Stimulated activated CD4-positive, alpha-beta T cell treated with anti-CD3 and anti-CD28 coated beads, Interleukin-1b, Interleukin-23, amount 100 ng/mL, for 1 hour (primary cell): ENCODE measurements at places on chromosomes 7 and 10.

DNA sequence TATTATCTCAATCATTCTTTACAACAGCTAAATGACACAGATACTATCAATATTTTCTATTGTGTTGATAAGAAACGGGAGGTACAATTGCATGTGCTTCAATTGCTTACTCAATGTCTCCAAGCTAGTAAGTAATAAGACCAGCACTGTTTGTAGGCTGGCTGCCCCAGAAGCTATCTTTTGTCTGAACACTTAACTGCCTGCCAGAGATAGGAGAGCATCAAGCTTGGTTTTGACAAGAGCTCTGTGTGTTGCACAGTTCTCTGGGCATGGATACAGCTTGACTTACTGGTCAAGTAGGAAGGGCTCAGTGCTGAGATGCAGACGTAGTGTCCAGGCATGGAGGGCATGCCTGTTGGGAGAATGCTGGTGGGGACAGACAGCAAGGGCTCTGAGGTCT is 26.3 kb upstream of the CAPZA2 start:
- DNase-seq, result no peak

DNA sequence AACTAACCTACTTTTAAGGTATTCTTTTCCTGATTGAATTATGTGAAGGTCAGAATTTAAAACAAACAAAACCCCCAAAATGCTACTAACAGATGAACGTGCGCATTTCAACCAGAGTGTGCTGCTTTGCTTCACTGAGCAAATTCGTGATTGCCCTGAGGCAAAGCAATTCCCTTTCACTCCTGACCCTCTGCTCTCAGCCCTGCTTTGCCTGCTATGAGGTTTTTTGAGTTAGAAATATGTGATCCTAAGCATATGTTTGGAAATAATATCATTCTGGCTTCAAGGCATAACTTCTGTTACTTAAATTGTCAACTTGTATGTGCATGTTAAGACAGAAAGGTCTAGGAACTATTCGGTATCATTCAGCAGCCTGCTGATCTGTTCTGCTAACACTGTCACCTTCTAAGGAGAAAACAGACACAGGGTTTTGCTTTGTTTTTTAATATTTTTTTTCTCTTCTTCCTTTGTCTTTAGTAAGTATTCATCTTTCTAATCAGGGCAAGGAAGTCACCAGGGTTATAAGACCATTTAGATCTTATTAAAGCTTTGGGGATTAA is 124.2 kb downstream of the GNAT3 start:
- no peak for DNase-seq

DNA sequence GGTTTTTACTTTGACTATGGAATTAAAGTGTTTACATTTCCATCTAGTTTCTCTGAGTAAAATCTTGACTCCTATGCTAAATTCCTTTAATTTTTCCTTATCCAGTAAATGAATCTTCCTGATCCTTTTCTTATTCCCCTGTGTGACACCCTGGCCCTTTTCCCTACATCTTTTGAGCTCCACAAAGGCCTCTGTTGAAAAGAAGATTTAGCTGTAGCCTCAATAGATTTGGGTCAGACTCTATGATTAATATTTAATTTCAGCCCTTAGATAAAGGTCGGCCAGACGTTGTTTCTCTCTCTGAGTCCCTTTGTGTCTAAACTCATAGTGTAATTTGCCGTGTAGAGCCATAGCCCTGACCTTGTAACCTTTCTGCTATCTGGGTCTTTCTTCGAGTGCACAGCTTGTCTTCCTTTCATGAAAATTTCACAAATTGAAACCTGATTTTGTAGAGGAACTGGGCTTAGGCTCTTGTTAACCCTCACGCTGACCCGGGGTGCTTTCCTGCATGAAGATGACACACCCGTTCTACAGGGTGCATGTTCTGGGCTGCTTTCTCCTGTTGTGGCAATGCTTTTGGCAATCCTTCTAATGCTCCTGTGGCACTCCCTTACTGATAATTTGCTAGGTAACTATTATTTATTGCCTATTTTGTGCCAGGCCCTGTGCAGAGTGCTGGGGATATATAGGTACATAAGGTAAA is 21.2 kb downstream of the LSMEM1 start:
- no peak for DNase-seq

DNA sequence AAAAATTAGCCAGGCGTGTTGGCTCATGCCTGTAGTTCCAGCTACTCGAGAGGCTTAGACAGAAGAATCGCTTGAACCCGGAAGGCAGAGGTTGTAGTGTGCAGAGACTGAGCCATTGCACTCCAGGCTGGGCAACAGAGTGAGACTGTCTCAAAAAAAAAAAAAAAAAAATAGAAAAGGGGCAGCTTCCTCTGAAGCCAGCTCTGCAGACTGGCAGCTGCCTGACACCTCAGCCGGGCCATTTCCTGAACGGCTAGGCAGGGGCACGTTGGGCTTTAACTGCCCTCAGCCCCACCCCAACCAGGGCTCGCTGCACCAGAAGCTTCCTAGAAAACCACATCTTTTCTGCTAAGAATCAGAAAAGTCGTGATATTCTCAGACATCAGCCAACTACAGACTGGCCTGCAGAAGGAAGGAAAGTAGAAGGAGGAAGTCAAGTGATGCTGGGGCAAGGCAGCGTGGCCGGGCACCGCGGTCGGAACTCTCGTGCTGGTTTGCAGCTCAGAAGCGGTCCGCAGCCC is 38.0 kb downstream of the PRKAG2 start:
- no peak for DNase-seq

- DNase-seq, result no peak
These were observed 27.9 kb upstream of the EIF5AL1 start for GRCh38 chr10:79484476-79484875.

- DNase-seq, result no peak
These were observed 34.6 kb upstream of the MALRD1 start for GRCh38 chr10:19014034-19014433.

DNA sequence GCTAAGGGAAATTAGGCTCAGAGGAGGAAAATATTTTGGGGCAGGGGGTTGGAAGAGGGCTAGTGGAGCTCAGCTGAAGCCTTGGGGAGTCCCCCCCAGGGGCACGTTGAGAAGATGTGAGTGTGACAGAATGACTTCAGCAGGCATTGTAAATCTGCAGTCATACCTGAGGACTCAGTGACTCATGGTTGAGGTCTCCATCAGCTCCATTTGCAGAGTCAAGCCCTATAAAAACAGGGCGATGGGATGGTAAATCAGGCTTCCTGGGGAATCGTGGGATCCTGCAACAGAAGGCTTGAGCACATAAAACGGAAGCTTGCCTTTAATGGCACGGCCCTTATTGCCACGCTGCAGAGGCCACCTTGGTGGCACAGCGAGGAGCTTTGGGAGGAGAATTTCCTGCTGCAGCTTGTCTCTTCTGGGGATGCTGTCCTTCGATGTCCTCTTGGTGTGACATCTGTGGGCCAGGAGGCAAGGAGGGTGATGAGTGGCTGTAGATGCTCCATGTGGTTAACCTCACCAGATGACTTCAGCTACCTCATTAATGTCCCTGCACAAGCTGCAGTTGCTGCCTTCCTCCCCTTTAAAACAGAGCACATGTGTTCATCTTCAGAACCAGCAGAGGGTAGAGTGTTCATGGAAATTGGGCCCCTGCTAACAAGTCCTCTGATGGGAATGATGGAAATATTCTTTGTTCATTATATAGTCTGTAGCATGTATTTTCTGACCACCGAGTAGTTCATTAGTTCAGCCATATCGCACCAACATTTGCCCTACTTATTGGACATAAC is 285.9 kb downstream of the LRMDA start:
- no peak for DNase-seq

- DNase-seq, result no peak
These were observed 13.1 kb downstream of the UMAD1 start for GRCh38 chr7:7653593-7654187.

GRCh38 chr10:59585046-59585700 is 124.5 kb downstream of the SLC16A9 start:
- DNase-seq, result no peak

GRCh38 chr10:130554701-130555410 is 418.7 kb downstream of the GLRX3 start:
- DNase-seq, result no peak

DNA sequence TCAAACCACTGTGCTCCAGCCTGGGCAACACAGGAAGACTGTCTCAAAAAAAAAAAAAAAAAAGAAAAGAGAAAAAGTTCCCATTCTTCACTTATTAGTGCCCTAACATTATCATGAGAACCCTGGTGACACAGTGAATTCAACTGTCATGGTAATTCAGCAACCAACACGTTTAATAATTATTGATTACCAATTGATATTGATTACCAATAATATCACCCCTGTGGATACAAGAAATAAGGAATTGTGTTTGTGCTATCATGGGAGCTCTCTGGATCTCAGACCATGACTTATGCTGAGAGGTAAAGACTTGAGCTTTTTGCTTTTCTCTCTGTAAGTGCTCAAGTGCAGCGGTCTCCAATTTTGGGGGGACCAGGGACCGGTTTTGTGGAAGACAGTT is 195.3 kb downstream of the TPST1 start:
- DNase-seq, result no peak

GRCh38 chr10:77561991-77562390 is 75.6 kb downstream of the KCNMA1 start:
- DNase-seq, result no peak

- DNase-seq, result no peak
These were observed 83.4 kb upstream of the ODAD2 start for GRCh38 chr10:28082316-28082715.

DNA sequence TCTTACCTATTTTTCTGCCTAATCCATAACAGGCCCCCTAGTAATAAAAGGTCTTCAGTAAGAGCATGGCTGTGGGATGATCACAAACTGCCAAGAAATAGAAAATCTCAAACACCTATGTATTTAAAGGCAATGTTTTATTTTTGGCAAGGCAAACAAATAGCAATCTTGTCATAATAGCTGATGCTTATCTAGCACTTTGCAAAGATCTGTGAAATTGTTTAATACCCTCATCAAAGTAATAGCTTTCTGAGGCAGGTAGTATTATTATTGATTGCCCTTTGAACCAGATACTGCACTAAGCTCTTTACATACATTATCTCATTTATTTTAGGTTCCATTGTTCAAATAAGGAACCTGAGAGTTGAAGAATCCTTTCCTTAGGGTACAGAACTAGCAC is 1.6 kb upstream of the CADPS2 start:
- no peak for DNase-seq

DNA sequence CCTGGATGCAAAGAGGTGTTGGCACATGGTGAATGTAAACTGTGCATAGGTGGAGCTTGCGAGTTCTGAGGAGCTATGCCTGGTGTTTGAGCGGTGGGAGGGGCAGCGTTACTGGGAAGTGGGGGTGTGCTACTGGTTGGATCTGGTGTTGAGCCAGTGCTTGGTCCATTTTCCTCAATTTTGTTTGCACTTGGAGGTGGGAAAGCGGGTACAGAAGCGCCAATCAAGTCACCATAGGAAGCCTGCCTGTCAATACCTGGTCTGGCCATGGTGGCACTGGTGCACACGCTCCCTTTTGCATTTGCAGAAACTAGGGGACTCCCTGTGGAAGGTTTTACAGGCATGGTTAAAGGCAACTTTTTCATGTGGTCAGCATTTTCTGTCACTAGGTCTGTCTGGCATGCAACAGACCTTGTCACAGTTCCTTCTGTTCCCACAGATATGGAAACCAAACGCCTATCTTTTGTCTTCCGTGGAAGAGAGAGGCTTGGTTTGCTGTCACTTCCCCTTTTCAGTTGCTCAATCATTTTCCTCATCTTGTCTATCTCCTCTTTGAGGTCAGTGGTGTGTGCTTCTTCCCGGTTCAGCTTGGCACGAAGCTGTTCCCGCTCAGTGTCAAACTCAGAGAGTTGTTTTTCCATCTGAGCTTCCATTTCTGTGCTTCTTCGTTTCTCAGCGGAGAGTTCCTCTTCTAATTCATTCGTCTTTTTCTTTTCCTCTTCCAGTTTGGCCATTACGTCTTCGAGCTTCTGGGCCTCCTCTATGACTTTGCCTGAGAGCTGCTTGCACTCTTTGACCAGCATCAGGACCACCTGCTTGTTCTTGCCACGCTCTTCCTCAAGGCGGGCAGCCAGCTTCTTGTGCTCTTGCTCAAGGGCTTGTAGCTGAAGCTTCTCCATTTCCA is 81.1 kb downstream of the CTTNBP2 start:
- no peak for DNase-seq

- no peak for DNase-seq
These were observed 45.3 kb upstream of the ZMIZ1 start for GRCh38 chr10:79023240-79024162.

DNA sequence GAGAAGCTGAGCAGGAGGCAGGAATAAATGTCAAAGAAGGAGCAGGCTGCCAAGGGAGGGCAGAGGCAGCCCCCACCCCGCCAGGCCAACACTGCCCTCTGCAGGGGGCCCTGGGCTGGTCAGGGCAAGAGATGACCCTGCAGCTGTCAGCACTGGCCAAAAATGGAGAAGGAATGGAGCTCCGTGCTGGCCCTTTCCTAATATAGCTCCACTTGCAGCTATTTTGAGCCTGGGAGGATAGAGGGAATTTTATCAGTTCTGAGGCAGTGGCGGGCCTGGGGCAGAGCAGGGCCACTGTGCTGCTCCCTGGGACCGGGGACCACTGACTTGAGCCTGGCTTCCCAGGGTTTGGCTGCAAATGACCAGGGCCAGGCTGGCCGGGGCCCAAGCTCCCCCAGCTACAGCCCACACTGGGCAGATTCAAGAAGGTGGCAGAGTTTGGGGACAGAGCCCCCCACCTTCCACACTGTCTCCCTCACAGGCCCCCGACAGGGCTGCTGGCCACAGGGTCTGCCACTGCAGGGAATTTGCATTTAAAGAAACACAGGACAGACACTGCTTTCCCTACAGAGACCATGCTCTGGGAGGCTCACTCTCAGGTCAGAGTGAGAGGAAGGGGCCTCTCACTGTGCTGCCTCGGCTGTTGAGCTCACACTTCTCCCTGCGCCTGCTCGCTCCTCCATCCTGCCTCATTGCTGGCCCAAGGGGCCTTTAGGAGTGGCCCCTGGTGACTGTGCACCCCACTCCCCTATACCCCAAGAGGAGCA is 16.2 kb downstream of the LDB3 start:
- no peak for DNase-seq

GRCh38 chr10:64976150-64976549 is 1454.9 kb downstream of the REEP3 start:
- DNase-seq, result no peak

DNA sequence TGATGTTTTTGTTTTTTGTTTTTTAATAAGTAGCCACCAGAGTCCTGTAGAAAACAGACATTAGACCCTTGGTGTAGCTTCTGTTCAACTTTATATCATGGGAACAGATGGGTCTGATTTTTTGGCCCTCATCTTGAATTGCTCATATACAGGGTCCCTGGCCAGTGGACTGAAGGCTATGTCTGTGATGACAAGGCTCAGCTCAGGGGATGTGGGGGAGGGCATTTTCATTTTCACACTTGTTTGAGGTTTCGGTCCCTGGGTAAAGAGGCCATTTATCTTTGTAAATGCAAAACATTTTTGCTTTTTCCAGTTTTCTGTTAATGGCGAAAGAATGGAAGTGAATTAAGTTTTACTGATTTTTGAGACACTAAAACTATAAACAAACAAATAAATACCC is 257.6 kb upstream of the PHYHIPL start:
- DNase-seq, result no peak

- no peak for DNase-seq
These were observed 121.4 kb upstream of the PHYHIPL start for GRCh38 chr10:59055045-59055444.

DNA sequence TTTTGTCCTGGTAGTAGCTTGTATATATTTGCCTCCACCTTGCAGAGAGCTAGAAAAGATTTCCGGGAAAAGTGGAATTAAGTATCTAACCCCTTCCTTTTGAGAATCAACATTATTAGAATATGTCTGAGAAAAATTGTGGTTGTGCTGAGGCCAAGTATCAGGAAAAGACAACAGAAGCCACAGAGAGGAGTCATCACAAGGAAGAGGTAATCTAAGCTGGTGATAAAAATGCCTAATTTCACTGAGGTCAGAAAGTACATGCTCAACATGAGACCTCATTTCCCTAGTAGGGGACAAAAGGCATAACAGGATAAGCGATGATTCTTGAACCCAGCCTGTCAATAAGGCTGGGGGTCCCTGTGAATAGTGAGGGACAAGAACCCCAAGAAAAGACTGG is 97.0 kb upstream of the PDE1C start:
- DNase-seq, result no peak
